ENCODE measurements at places on chromosomes 13 and 19.

DNA sequence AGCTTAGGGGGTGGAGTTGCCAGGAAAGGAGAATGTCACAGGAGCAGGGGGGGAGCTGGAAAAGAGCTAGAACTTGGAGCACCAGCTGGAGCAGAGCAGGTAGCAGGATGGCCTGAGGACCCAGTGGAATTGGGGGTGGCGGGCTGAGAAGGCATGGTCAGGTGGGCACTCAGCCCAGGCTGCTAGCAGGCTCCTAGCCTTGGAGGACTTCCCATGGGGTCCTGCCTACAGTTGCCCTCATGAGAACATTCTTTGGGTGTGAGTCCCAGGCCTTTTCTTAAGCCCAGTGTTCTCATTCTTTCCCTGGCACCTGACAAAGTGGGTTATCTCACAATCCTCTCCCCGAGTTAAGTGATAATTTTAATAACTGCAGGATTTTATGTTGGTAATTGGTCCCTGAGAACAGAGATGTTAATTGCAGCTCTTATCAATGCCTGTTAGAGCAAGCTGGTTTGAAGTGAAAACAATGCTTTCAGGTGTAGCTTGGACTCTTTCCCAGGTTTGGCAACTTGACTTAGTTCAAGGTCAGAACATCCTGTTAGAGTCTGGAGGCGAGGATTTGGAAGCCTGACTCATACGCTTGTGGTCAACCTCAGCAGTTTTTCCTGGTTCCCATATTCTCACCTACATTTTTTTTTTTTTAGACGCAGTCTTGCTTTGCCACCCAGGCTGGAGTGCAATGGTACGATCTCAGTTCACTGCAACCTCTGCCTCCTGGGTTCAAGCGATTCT, 18.1 kb upstream of the OLFM4 start:
- no peak for DNase-seq

DNA sequence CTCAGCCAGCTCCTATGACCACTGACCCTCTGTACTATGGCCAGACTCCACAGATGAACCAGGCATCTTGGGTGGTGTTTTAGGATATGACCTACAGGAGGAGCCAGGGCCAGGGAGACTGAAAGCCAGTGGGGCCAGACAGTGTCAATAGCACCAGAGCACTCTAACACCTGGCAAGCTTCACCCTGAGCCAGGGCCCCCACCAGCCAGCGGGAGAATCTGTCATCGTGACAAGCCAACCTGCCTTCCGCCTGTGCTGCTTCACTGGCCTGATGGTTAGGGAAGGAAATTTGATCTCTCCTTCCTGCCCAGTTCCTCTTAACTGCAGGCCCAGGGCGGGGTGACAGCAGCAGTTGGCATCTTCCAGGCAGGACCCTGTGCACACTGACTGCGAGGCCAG, 222.4 kb downstream of the UQCRFS1 start:
- no peak for DNase-seq

- no peak for DNase-seq
These were observed 296.6 kb downstream of the RFC3 start for GRCh38 chr13:34114581-34114980.

DNA sequence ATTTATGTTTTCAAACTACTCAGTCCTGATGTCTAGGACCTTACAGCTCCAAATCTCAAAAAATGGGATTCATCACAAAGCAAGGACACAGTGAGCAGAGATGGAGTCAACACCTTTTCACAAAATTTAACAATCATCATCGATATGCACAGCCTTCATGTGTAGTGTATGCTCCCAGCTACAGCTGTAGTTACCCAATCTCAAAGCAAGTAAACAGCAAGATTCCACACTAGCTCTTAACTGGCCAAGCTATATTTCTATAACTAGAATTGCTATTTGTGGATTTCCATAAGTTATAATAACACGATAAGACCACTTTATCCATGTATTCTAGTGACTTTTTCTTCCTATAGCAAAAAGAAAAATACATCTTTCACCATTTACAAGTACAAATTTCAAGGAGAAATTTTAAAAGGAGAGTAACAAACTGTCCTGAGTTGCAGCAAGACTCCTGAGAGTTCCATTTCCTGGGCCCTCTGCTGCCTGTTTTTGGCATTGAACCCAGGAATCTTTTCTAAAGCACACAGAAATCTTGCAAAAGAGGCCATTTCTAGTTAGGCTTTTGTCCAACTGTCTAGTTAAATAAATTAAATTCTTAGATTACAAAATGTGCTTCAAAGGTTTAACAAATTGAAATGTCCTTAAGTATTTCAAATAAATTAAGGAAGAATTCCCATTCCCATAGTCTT, 460.6 kb downstream of the FGF14 start:
- no peak for DNase-seq

- no peak for DNase-seq
These were observed 5.8 kb downstream of the PDS5B start for GRCh38 chr13:32592082-32592481.

- no peak for DNase-seq
These were observed 117.7 kb upstream of the GJB6 start for GRCh38 chr13:20349564-20350381.

DNA sequence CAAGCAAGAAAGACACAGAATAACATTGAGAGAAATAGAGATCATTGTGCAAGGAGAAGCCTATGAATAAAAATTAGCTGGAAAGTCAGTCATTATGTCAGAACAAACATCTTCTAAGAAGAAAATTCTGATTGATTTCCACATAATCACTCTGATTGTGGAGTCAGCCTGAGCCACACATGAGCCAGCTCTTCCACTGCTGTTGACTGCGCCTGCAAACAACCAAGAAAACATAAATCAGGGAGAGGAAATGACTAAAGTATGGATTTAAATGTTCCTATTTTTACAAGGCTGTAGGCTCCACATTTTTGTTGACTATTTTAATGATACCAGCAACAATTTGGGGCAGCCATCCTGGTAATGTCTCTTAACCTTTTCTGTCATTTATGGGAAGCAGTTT, 962.3 kb downstream of the EFNB2 start:
- no peak for DNase-seq

- DNase-seq, result peak; percentile 31
These were observed 29.8 kb upstream of the ASF1B start for GRCh38 chr19:14165990-14166830.

- peak; percentile 13 for DNase-seq
These were observed 11.8 kb upstream of the CEACAM4 start for GRCh38 chr19:41638641-41639081.
